ENCODE measurements at places on chromosomes 7 and 10.
A peak's percentile ranks its signal among the peaks of the same experiment; 100 is the strongest.

DNA sequence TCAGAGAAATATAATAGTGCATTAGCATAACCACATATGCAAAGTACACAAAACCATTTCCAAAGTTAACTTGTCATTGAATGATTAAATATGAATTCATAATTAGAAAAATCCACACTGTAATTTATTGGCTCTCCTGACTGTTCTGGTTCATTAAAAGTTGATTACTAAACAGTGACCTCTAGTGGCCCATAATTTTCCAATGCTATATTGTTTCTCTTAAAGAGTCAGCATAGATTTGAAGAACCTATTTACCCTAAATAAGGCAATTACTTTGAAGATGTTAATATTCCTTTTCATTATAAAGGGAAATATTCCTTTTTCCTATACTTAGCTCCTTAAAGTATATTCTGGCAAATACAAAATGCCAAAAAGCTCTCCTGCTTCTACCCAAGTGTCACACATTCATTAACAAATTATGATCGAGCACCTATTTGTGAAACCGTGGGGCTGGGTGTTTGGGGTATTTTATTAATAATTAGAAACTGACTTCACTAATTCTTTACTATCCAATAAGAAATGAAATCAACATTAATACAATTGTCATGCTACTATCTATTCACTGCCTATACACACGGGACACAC, 86.2 kb downstream of the HIBADH start:
- DNase-seq, result no peak

DNA sequence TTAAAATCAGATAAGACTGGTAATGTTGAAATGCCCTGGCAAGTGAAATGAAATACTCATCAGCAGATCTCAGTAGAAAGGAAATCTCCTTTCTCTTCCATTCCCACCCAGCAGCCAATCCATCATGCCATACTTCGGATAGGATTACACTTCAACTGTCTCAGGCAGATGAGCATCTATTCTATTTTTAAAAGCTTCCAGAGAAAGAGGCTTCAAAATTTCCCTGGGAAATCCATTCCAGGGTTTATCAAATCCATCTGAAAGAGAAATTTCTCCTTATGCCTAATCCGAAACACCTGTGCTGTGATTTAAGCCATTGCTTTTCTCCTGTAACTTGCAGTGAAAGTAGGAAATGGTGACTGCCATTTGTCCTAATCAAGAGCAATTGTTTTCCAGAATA, 60.4 kb upstream of the RAPGEF5 start:
- DNase-seq, result no peak

- DNase-seq, result no peak
These were observed 13.0 kb upstream of the SAR1A start for GRCh38 chr10:70183304-70183703.

GRCh38 chr7:4281231-4281993, 400.7 kb upstream of the FOXK1 start:
- DNase-seq, result no peak

DNA sequence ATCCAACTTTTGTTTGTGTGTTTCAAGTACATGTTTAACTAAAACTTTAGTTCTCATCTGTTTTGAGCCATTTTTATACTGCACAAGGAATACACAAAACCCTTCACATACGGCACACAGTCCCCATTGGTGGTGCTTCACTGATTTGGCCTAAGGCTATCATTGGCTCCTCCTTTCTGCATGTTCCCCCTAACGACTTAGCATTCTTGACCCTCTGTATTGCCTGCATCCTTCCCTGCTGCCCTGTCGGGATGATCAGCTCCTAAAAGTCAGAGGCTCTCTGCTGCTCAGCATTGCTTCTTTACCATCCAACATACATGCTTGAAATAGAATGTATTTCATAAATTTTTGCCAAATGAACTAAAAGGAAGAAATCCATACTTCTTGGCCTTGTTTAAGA, 111.4 kb upstream of the ABCB5 start:
- no peak for DNase-seq

- no peak for DNase-seq
These were observed 101.8 kb upstream of the ZMIZ1 start for GRCh38 chr10:78966844-78967488.

GRCh38 chr7:28029051-28029450, 151.5 kb downstream of the JAZF1 start:
- DNase-seq, result no peak

GRCh38 chr10:109678857-109679256, 244.5 kb downstream of the XPNPEP1 start:
- DNase-seq, result no peak

DNA sequence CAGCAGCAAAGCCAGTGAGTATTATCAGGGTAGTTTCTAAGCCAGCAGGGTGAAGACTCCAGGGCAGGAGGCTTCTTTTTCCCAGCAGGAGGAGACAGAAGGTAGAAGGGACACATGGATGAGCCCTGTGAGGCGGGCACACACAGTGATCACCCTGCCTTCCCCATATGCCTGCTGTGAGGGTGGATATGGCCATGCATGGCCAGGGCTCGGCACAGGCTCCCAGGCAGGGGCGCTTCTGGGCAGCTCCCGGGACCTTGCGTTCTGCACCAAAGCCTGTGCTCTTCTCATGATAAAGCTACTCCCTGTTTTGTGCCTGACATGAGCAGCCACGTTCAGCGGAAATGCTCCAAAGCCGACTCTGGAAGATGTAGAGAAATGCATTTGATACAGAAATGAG, 807.2 kb downstream of the TYW1 start:
- DNase-seq, result no peak

DNA sequence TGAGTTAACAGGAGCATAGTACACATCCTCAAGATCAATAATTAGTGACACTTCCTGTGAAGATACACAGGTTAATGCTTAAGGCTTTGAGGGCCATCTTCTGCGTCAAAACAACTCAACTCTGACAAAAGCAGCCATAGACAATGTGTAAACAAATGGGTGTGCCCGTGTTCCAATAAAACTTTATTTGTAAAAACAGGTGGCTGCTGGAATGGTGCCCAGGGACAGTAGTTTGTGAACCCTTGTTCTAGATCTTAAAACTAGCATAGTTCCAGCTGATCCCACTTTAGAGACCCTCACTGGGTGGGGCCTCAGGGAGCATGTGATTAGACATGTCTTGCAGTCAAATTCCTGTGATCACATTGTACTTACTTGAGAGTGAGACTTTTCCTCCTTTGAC, 7.8 kb downstream of the OR2A14 start:
- no peak for DNase-seq

- no peak for DNase-seq
These were observed 1.1 kb downstream of the KIAA1549 start for GRCh38 chr7:138979988-138980562.

- peak; percentile 93 for DNase-seq
These were observed 168.0 kb upstream of the ZNF32 start for GRCh38 chr10:43816351-43817321.

DNA sequence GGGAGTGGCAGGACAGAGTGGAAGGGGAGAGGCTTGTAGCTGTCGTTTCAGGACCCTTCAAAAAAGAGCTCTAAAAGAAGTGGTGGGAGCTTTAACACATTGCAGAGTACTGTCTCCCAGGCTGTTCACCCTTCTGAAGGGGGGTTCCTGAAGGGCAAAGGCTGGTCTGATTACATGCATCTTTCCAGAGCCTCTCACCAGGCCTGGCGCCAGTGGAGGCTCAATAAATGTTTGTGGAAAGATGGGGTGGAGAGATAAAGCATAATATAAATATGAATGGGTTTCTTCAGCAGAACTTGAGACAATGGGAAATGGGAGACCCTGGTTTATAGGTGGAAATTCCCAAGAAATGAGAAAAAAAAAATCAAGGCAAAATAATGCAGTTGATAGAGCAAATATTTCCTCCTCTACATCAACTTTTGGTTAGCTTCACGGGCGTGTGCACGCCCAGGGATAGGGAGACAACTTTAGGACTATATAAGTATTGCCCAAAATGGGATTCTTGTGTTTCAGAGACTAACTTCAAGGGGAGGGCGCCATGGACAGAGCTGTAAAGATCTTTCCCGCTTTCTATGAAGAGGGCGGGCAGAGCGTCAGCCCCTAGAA, 613 bp upstream of the BUB3 start:
- no peak for DNase-seq

DNA sequence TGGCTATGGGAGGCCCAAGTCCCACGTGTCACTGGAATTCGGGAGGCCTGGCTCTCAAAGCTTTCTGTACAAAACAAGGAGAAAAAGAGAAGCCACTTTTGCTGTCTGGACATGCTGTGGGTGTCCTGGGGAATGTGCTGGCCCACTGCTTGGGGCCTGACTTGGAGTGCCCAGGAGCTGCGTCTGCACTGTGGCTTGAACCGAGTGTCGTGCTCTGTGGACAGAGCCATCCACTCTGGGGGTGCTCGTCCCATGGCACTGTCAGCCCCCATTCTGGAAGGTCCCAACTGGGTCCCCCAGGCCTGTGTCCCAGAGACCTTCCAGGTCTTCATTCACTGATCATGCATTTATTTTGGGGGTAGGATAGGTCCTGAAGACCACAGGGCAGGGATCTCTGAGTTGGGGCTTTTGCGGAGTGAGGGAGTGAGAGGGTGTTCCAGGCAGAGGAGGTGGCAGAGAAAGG, 138.0 kb downstream of the LHPP start:
- no peak for DNase-seq

DNA sequence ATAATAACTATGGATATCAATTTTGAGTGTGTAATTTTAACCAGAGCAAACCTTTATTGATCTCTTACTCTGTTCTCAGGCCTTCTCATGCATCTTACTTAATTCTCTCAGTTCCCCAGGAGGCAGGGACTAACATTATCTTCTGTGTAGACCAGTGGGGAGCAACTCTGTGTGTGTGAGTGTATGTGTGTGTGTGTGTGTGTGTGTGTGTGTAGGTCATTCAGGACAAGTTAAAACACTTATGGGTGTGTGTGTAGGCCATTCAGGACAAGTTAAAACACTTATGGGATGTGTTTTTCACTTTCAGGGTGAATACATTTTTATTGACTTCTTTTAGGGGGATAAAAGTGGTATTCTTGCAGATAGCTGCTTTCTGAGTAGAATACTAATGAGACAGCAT, 145.0 kb downstream of the ADAM12 start:
- DNase-seq, result no peak

- no peak for DNase-seq
These were observed 84.0 kb upstream of the ELMO1 start for GRCh38 chr7:37532636-37533035.

- DNase-seq, result no peak
These were observed 281.1 kb downstream of the ELFN1 start for GRCh38 chr7:1951159-1951536.

- no peak for DNase-seq
These were observed 77.9 kb downstream of the CCNY start for GRCh38 chr10:35413985-35414861.

DNA sequence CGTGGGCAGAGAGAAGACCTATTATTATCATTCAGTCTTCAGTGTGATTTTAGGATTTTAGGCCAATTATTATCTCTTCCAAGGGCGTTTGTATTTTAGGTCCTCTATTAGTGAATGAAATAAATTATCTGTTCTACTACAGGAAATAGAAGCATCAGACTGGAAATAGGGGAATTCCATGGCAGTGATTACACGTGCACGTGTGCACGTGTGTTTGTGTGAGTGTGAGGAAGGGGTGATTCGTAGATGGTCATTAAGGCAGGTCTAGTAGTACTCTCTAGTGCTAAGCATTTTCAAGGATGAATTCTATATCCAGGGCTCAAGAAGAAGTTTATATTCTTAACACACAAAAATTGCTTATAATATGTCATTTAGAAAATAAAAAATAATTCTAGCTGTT, 623.2 kb downstream of the GATA3 start:
- no peak for DNase-seq

GRCh38 chr10:77159538-77160110, 478.0 kb downstream of the KCNMA1 start:
- DNase-seq, result no peak

DNA sequence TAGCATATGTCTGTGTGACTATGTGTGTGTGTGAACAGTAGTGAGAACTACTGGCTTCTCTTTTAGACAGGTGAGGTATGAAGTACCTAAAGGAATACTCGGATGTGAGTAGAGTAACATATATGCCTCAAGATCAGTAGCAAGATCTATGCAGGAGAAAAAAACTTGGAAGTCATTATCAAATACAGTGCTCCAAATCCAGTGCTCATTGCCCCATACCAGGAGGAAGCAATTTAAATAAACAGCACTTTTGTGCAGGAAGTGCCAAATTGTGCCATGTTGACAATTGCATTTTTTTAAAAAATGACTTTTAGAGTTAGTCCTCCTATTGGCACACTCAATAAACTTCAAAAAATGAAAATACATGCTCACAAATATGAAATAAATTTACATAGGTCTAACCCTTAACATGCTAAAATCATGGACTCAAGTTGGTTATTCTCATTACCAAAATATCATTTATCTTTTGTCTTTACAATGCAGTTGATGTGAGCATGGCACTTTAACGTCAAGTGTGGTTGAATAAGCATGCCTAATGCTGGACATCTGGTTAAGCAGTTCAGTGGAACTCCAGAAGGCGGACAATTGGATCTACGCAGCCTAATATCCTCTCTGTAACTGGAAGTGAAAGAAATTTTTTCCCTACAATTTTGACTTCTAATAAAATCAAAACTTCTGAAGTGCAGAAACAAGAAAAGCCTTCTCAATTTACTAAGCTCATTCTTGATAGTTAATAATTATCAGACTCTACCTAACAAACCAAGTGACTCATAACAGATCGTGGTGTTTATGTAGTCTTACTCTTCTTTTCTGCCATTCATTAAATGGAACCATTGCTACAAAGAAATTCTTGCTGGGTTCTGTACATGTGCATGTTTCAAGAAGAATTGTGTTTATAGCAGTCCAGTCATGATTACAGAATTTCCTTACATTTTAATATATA, 195.2 kb downstream of the MDFIC start:
- no peak for DNase-seq

DNA sequence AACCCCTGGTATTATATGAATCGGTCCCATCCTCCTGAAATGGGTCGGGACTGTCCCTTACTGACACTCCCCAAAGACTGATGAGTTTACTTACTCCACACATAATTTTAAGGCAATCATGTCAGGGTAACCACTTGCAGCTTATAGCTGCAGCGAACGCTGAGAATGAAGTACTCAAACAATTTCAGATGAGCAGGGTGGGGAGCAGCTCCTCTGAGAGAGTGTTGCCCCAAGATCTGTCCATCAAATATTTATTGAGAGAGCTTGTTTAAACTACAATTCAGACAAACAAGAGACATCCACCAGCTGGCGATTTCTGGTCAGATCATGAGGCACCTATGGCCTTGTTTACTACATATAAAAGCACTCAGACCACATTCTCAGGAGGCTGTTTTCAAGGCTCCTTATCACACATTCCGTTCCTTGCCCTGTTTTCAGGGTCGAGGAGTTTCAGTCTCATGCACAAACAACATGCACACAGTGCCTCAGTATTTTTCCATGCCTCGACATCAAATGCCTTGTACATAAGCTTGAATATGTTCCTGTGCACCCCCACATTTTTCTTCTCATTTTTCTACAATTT, 80.1 kb downstream of the THSD7A start:
- DNase-seq, result no peak

- no peak for DNase-seq
These were observed 551.8 kb downstream of the PHTF2 start for GRCh38 chr7:78350391-78350790.

DNA sequence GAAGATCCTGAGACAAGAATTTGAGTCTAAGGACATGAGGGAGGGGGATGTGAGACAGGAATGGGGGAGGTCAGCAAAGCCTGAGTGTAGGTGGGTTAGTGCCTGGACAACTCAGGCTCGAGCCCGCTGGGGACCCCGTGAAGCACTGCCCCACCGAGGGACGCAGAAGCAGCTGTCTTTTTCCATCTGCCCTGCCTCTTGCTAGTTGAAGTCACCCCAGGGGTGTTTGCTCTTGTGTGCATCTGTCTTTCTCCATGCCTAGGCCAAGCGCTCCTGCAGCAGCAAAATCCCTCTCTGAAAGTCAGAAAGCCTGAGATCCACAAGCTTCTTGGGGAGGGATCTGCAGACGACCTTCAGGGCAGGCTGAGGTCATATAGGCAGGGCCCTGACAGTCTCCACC, 79.0 kb upstream of the CELF2 start:
- no peak for DNase-seq

Measured in AG04449 (cell line).